ENCODE measurements at places on chromosomes 13 and 19.

GRCh38 chr19:14487370-14488125 is 8.4 kb downstream of the GIPC1 start:
- no peak for DNase-seq

DNA sequence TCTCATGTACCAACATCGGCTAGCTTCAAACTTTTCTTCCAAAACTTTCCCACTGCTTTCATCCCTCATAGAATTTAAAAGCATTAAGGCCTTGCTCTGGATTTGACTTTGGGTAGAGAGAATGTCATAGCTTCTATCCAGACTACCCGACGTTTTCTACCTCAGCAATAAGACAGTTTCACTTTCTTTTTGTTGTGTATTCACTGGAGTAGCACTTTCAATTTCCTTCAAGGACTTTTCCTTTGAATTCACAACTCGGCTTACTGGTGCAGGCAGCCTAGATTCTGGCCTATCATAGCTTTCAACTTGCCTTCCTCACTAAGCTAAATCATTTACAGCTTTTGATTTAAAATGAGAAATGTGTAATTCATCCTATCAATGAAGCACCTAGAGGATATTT is 420.4 kb upstream of the GPC6 start:
- DNase-seq, result peak; percentile 14

GRCh38 chr13:112341446-112341845 is 34.7 kb upstream of the SPACA7 start:
- no peak for DNase-seq

DNA sequence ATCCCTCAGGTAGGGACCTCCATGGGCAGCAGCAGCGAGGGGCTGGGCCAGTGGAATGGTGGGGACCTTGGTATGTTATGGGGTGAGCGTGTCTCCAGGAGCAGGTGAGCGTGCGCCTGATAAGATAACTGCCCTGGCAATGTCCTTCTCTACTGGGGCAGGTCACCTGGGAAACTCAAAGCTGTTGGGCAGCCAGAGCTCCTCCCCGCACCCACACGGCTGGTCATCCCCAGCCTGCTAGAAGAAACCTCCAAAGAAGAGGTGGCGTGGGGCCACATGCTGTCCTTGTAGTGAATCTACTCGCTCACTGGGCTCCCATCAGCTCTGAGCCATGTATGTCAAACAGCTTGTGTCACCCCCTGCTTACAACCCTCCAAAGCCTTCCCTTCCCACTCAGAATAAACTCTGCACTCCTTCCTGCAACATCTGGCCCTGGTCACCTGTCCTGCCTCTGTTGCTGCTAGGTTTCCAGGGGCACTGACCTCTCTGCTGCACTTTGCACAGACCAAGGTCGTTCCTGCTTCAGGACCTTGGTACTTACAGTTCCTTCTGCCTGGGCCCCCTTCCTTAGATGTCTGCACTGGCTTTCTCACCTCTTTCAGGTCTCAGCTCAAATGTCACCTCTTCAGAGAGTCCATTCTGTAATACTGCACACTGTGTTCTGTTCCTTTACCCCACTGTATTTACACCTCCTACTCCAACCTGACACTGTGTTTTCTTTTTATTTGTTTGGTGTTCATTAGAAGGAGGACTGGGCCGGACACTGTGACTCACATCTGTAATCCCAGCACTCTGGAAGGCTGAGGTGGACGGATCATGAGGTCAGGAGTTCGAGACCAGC is 1.8 kb upstream of the ATP4A start:
- DNase-seq, result no peak

DNA sequence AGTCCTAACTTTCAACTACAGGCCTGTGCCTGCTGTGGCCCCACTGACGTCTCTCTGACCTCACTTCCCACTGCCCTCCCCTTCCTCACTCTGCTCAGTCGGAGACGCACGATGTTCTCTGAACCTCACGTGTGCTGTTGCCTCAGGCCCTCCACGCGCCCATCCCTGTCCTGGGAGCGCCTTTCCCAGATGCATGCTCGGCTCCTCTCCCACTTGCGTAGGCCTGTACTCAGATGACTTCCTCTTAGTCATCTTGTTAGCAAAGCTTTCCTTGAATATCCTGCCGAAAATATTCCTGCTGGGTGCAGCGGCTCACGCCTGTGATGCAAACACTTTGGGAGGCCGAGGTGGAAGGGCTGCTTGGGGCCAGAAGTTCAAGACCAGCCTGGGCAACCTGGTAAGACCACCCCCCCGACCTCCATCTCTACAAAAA is 9.3 kb upstream of the SYT5 start:
- DNase-seq, result no peak

- DNase-seq, result no peak
Measured at GRCh38 chr13:26300140-26300539, 46.2 kb downstream of the CDK8 start.

- DNase-seq, result no peak
Measured at GRCh38 chr13:111920306-111920931, 146.5 kb upstream of the SOX1 start.

GRCh38 chr13:83153848-83154247 is 728.4 kb downstream of the SLITRK1 start:
- DNase-seq, result no peak

DNA sequence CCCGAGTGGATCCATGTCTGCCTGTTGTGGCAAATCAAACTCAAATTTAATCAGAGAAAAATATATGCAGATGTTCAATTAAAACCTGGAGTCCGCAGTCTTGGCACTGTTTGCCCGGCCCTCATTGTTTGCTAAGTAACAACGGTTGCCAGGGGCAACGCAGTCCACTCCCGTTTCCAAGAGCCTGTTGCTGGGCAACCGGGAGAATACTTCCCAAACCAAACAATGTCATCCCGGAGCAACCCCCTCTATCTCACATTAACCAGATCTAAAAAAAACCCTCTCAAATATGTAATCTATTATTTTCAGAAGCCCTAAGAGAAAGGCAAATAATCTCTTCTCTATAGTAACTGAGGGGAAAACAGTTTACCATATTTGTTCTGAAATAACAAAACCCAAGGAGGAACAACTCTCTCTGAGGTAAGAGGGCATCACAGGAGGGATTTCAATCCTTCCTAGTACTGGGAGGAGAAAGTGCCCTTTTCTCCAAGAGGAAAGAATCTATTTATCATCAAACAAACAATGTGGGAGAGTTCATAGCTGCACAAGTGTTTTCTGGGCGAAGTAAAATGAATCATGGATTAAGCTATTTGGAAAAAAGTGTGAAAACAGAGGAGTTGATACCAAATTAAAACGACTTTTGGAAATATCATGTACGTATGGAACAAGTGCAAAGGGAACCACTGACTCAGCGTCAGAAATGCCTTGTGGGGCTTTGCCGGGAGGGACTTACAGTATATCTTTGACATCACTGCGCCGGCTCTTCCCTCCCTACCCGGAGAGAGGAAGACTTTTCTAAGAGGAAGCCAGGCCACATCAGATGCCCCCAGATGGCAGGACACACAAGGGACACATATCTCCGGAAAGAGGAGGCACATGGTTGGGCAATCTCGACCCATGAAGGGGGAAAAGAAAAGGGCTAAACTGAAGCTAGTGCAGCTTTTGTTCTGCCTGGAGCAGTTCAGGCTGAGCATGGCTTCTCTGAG is 43.3 kb downstream of the RFX2 start:
- DNase-seq, result peak; percentile 73
